Left forelimb (tissue), 1 donor: ENCODE measurements at places on chromosomes 11 and 22.
A peak's percentile ranks its signal among the peaks of the same experiment; 100 is the strongest.

DNA sequence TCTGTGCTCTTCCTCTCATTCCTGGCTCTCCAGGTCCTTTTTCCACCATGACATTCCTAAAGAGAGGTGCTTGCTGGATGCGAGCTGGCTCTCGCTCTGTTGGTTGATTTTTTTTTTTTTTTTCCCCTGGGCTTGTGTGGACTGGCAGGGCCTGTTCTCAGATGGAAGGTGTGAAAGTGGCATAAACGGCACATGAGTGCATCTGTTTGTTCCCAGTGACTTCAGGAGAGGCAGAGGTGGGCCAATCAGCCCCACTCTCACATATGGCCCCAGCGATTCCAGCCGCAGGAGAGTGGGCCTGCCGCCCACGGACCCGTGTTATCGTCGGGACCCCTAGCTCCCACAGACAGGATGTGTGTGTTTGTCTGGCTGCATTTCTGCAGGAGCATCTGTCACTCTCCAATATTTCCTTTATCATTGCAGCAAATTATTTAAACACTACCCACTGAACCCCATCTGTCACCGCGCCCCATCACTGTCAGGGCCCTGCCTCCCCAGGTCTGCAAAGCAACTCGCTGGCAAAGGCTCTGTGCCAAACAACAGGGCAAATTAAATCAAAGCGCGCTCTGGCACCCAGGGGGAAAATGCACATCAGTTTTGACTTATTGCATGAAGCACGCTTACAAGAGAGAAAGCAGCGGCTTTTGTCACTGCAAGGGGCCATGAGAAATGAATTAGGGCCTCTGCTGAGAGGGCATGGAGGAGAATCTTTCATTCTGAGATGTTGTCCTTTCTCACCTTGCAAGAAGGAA, 886.3 kb downstream of the NTM start:
- DNase-seq, result no peak

DNA sequence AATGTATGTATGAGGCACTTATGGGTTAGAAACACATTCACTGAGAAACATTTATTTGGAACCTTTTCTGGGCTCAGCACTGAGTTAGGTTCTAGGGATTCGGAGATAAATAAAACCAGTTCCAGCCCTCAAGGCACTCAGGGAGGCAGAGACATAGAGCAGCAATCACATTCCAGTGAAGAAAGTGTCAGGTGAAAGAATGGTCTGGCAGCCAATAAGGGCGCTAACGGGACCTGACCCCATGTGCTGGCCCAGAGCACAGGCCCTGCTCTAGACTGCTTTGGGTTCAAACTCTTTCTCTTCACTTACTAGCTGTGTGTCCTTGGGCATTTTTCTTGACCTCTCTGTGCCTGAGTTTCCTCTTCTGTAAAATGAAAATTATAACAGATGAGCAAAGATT, 146.0 kb upstream of the SYT13 start:
- no peak for DNase-seq

- DNase-seq, result peak; percentile 44
Measured at GRCh38 chr11:48101044-48101733, 115.4 kb upstream of the OR4B1 start.

DNA sequence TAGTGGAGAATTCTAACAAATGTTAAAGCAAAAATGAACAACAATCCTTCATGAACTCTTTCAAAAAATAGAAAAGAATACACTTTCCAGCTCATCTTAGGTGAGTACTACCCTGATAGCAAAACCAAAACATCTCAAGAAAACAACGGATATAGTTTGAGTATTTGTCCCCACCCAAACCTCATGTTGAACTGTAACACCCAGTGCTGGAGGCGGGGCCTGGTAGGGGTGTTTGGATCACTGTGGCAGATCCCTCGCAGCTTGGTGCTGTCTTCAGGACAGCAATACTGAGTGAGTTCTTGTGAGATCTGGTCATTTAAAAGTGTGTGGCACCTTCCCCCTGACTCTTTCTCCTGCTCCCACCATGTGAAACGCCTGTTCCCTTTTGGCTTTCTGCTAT, 27.0 kb downstream of the NCAPD3 start:
- DNase-seq, result no peak

- DNase-seq, result no peak
Measured at GRCh38 chr11:64095949-64096348, 60.2 kb downstream of the FLRT1 start.

- DNase-seq, result no peak
Measured at GRCh38 chr11:64364435-64364834, 5.5 kb downstream of the RPS6KA4 start.

DNA sequence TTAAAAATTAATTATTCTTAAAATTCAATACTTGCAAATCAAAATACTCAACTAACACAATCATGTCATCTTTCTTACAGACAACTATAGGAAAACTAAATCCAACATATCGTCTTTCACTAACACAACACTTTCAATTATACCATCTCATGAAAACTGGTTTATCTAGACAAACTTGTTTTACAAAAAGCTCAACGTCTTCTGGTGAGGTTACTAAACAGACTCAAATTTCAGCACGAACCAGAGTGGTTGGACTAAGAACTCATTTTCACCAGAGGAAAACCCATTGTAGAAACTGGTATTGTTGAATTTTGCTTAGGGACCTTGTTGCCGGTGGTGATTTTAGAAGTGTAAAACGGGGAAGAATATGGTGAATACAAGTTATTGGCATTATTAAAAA, 52.2 kb downstream of the NUP98 start:
- no peak for DNase-seq

DNA sequence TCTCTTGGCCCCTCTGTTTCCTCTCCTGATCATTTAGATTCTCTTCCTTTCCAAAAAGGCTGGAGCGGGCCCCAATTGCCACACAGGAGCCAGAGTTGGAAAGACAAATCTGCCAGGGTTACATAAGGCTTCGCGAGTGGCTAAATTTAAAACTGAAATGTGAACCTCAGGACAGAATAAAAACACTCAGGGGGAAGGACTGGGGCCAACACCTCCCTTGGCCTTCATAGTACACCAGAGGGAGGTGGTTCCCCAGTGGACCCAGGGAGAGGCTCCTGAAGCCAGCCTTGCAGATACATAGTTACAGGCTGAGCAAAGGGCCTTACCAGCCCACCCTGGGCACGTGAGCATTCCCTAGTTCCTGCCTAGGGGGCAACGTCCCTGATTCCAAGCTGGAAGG, 150.1 kb downstream of the MN1 start:
- DNase-seq, result no peak

- no peak for DNase-seq
Measured at GRCh38 chr11:8814209-8814922, 96.6 kb upstream of the AKIP1 start.

GRCh38 chr22:48310740-48311139, 1516.9 kb downstream of the BRD1 start:
- no peak for DNase-seq

- DNase-seq, result no peak
Measured at GRCh38 chr22:50102946-50103345, 13.1 kb downstream of the MOV10L1 start.

DNA sequence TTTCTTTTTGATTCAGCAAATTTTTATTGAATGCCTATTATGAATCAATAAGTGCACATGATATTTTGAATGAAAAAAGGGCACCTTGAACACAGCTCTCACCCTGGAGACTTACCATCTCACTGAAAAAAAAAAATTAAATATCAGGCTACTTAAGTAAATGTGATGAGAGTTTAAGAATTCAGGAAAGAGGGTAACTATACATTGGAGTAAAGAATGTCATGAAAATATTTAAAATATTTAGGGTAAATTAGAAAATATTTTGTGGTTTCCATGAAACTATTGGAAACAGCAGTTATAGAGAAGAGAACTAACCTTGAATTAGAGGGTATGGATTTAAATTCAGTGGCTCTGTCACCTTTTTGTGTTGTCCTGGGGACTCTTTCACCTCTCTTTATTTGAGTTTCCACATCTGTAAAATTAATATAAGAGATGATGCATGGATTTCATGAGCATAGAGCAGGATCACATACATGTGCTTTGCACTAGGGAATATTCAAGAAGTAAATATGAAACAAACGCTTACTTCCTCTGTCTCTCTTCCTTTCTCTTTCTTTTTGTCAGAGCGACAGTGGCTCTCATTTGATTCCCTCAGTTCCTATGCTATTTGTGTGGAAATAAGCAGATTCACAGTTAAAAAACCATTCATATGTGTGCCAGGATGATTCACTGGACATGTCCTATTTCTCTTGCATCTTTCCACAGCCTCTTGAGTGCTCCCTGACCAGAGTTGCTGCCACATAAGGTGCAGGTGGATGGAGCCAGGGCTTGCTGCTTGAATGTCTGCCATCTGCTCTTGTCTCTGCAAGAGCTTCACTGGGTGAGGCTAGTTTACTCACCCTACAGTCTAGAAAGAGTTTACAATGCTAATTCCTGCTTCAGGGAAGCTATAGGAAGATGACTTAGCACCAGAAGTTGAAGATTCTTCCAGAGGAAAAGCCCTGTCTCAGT, 533.1 kb downstream of the ETS1 start:
- no peak for DNase-seq

GRCh38 chr11:68694431-68695297, 10.3 kb downstream of the GAL start:
- DNase-seq, result no peak

GRCh38 chr11:99489581-99489980, 468.8 kb downstream of the CNTN5 start:
- DNase-seq, result no peak

GRCh38 chr11:95977534-95978174, 53.7 kb upstream of the MTMR2 start:
- DNase-seq, result no peak

DNA sequence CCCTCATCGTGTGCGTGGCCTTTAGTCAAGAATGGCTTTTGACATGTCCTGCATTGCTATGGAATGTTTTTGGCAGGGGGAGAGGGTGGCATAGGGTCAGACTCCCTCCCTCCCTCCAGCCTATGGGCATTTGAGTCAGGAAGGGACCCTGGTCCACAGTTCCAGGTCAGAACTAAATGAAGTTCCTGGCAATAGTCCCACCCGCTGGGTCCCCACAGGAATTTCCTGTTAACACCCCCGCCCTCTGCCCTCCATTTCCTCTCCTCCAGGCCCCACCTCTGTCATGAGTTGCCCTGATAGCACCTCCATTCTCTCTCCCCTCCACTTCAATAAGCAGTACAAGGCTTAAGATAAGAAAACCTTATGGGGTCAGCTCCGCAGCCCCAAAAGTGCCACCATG, 40.8 kb upstream of the LMO2 start:
- DNase-seq, result no peak

- no peak for DNase-seq
Measured at GRCh38 chr11:34620820-34621792, at the start of gene EHF. Gene EHF, plus strand, starts transcription at chr11:34621093. Its CDS starts 21,538 bp downstream, at chr11:34642631.

- no peak for DNase-seq
Measured at GRCh38 chr11:12089473-12089872, 20.9 kb upstream of the MICAL2 start.

GRCh38 chr11:17907046-17907445, 105.8 kb downstream of the SERGEF start:
- DNase-seq, result no peak

GRCh38 chr11:20518323-20518834, 81.0 kb upstream of the SLC6A5 start:
- DNase-seq, result no peak

DNA sequence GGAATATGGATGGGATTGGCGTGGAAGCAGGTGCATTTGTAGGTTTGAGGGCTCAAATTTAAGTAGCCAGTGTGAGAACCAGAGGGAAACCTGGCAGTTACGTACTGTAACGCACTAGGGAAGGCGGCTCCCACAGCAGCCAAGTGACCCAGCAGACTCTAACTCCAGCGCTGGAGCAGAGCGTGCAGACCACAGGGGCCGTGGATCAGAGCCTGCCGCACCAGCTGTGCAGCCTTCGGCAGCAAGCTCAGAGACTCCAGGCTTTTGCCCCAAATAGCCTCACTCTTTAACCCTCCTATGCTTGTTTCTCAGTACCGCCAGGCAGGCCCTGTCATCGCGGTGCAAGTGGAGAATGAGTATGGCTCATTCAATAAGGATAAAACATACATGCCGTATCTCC, 12.3 kb downstream of the GLB1L3 start:
- no peak for DNase-seq

GRCh38 chr11:33256031-33256812, 959 bp upstream of the HIPK3 start:
- no peak for DNase-seq

GRCh38 chr11:112377946-112378345, 117.3 kb upstream of the PLET1 start:
- DNase-seq, result no peak

GRCh38 chr11:64343767-64344559, 4.0 kb downstream of the CCDC88B start:
- DNase-seq, result no peak

- DNase-seq, result no peak
Measured at GRCh38 chr11:133383201-133383600, 149.1 kb downstream of the OPCML start.

DNA sequence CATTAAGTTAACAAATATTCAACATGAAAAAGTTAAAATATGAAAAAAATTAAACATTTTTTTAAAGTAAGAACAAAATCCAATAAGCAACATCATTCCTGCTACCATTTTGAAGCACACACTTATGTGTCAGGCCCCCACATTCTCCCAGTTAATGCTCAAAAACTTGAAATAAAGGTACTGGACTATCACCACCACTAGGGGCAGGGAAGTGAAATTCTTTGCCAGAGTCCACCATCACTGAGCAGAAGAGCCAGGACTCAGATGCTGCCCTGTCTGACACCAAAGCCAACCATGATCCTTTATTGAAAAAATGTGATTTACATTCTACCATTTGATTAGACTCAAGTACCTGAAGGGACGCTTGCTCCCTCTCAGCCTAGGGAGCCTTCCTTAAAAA, 39.1 kb downstream of the PITPNB start:
- no peak for DNase-seq

GRCh38 chr11:61923166-61924063, 6.0 kb upstream of the RAB3IL1 start:
- DNase-seq, result peak; percentile 91

DNA sequence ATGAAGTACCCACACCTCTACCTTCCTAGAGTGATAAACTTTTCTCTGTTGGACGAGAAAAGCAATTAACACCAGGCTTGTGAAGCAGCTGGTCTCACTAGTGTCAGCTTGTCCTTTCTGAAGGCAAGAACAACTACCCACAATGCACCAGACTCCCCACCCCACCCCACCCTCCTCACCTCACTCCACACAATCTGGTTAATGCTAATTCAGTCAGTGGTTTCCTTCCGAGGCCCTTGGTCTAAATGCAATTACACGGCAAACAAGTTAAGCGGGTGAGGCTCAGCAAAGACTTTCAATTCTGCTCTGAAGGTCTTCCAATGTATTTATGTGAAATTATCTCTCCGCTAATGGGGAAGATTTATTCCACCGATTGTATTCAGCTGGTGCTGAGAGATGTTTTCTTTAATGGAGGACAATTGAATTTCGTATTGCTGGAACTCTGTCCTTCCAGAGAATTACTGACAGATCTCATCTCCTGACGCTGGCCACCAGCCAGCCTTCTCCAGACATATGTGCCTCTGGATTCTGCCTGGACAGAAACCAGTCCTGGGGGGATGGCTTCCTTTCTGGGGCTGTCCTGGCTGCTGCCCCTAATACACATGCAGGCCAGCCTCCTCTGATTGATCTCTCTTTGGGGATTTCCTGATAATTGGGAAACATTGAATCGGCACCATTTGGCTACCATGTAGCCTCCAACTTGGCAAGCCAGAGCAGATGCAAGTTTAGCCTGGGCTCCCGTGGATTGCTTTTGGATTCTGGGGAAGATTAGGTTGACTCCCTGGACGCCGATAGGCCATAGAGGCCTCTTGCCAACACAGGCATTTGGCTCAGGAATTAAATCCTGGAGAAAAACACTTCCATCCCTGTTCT, 165.8 kb upstream of the NARS2 start:
- DNase-seq, result no peak
